ENCODE measurements at places on chromosomes 11 and 22.
A peak's percentile ranks its signal among the peaks of the same experiment; 100 is the strongest.

DNA sequence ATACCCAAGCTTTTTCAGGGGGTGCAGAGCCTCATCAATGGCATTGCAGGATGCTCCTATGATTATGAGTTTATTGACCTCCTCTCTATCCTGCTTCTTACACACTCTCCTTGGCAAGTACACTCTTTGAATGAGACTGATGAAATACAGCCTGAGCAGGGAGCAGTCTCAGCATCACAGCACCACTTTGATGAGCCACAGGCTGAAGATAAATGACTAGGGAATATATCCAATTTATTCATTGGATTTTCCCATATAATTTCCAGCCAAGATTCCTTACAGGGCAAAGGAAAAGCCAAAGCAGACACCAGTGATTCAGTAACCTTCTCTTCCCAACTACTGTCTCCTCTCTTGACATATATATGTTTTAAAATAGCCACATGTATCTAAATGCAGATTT, 79.2 kb downstream of the CASP12 start:
- no peak for ATAC-seq

DNA sequence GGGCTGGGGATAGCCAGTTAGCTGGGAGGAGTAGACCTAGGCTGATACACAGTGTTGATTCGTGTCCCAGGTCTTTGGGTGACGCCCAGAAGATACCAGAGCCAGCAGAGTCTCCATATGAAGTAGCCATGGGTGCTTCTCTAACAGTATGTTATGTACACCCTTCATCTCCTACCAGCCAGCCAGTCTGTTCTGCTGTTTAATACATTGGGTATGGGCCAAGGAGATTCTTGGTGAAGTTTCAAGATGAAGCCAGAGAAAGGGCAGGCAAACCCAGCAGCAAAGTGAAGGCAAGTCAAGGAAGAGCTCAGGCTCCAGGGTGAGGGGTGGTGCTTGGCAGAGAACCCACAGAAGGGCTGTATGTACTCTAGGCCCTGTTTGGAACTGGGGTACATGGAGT, 56.4 kb downstream of the PPFIBP2 start:
- ATAC-seq = no peak

DNA sequence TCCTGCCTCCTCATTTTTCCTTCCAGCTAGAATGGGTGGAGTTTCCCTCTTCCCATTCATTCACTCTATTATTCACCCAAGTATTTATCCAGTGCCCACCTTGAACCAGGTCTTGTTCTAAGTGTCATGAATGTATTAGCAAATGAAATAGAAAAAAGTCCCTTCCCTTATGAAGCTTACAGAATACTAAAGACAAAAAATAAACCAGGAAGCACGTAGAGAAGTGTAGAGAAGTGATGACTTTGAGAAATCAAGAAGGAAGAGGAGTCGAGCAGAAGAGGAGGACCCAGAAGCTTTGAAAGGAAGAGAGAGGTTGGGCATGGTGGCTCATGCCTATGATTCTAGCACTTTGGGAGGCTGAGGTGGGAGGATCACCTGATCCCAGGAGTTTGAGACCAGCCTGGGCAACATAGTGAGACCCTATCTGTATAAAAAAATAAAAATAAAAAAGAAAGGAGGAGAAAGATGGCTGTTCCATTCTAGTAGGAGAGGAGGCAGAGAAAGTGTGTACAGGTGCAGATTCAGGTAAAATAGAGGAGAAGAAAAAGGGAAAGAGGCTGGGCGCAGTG, 17.1 kb upstream of the SYVN1 start:
- ATAC-seq = no peak

GRCh38 chr11:13256216-13256615, 21.4 kb upstream of the BMAL1 start:
- ATAC-seq = no peak

GRCh38 chr11:1852271-1852876, 510 bp upstream of the LSP1 start:
- ATAC-seq = no peak

DNA sequence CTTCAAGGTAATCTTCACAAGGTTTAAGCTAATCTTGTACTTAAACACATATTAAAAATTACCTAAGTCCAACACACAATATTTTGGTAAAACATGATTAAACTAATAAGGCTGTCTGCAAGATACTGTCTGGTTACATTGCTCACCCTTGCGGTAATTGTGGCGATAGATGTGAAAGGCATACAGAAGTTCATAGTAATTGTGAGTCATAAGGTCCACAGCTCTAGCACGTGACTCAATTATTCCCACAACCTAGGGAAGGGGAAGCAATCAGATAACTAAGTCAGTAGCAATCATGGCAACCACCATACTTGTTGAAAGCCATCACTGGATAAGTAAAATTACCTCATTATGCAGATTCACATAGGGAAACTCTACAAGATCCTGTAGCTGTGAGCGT, 30.5 kb upstream of the FNBP4 start:
- ATAC-seq = peak; percentile 31

- ATAC-seq = no peak
These were observed 549.1 kb downstream of the INSC start for GRCh38 chr11:15663777-15664218.

GRCh38 chr11:130118636-130119387, 40.8 kb upstream of the ST14 start:
- ATAC-seq = peak; percentile 86

GRCh38 chr11:14422052-14422813, 63.2 kb upstream of the RRAS2 start:
- no peak for ATAC-seq

DNA sequence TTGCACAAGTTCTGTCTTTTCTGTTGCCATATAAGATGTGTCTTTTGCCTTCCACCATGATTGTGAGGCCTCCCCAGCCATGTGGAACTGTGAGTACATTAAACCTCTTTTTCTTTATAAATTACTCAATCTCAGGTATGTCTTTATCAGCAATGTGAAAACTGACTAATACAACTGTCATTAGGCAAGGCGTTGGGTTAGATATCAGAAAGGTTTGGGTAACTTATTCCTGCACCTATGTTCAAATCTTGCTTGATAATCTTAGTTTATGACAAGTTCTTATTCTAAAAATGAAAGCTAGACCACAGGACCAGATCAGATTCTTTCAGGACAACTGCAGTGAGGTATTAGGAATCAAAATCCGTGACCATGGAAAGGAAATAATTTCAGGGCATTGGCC, 160.6 kb upstream of the BDNF start:
- no peak for ATAC-seq

DNA sequence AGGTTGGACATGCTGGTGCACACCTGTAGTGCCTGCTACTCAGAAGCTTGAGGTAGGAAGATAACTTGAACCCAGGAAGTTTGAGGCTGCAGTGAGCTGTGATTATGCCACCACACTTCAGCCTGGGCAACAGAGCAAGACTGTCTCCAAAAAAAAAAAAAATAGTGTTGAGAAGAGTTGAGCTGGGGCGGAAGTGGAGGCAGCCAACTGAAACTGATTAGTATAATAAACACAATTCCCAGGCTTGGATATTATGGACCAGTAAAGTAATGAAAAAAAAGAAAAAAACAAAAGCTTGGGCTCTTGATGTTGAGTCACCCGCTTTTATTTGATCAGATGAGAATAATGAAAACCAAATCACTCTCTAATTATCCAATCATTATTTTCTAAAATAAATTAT, 21.0 kb downstream of the LDLRAD3 start:
- no peak for ATAC-seq

DNA sequence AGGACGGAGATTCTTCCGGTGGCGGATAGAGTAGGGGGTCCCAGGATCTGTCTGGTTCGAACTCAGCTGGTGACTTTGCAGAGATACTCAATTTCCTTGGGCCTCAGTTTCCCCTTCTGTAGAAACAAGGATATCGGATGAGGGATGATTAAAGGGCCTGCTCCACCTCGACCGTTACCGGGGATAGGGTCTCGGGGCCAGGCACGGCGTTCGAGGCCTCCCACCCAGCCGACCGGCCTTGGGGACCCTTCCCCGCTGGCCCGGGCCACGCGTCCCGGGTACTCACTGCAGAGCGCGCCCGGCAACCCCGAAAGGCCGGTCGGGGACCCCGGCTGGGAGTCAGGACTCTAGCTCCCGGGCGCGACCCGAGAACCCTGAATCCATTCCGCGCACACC, 321 bp downstream of the RHBDD3 start:
- ATAC-seq = peak; percentile 70

GRCh38 chr11:47861728-47862127, 13.6 kb upstream of the NUP160 start:
- ATAC-seq = peak; percentile 63

GRCh38 chr22:39405346-39406085, 5.9 kb downstream of the TAB1 start:
- ATAC-seq = no peak

DNA sequence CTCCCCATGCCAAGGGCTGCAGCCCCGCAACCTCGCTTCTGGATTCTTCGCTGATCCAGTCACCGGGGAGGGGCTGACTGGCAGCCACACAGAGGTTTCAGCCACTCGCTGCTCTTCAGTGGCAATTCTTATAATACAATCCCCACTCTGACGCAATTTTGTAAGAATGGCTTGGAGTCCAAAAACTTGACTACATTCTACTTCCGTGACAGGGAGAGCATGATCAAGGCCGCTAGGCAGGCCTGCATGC, 14.9 kb downstream of the PPM1F start:
- no peak for ATAC-seq

DNA sequence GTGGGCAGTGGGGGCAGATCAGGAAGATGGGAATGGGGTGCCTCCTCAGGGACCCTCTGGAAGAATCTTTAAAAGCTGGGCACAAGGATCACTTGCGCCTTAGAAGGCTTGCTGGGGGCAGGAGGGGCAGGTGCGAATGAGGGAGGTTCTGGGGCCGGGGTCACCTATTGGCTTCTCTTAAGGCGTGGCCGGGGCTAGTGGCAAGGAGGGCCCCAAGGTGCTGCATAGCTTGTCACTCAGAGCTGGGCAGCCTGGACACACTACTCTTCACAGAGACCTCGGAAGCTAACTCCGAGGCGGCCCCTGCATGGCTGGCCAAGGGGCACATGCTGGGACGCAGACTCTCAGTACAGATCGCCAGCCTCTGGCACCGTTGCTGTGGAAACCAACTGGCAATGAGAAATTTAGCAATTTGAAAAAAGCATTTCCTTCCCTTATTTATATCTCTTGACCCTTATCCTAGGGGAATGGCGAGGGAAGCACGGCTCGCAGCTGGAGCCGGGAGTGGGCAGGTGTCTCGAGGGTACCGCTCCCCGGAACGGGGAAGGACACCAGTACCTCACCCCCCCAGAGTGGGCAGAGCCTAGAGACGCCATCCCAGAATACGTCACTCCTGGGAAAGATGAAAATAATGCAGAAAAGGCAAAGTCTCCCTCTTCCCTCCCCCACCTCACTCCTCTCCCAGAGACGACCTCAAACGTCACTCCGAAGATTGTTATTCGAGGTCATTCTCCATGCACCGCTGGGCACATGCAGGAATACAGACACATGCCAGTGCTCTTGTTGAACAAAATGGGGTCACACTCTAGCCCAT, 188.1 kb downstream of the CTTN start:
- ATAC-seq = no peak

- ATAC-seq = no peak
These were observed 39.4 kb downstream of the ZBTB16 start for GRCh38 chr11:114098927-114099326.

DNA sequence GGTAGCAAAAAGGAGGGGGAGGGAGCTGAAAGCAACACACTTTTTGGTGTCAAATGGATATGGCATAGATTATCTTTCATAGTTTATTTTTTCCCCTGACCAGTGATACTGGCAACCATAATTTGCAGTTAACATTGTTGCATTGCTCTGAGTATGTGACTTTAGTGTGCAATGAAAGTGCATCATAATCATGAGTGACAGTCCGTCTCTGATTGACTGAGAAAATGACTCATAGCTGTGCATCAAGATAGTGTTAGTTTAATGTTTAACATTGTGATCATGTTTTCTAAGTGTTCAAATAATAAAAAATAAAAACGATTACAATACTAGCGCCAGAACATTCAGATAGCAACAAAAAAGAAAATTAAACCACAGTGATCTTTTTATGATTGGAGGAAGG, 952.4 kb upstream of the TENM4 start:
- ATAC-seq = no peak

DNA sequence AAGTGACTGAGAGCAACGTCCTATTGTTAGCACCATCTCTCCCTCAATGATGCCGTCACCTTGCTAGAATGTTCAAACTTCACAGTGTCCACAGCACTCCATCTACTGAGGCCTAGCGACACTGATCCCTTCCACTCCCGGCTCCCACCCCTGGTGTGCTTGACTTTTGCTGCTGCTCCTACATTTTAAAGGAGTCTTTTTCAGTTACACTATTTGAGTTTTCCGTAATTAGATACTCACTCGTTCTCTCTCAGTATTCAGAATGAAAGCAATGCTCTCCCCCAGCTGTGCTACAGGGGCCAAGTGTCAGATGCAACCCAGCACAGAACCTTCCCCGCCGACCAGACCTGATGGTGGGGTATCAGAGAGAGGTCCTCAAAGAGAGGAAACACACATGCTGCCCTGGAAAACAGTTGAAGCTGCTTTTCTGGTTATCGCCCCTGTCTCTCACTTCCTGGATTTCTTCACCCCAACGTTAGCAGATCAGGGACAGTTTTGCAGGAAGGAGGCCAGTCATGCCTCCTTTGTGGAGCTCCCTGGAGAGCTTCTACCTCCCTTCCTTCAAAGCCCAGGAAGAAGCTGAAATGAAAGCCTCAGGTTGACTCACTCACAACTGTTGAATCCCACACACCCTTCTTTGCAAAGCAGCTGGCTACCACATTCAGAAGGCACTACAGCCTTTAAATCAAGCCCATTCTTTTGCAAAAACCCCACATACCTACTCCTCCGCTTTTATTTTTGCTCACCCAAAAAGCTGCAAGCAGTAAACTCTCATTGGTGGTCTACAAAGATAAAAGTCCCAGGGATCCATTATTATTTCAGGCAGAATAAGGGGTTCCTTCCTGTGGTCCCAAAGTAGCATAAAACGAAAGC, 23.5 kb downstream of the LARGE1 start:
- ATAC-seq = peak; percentile 76

- no peak for ATAC-seq
These were observed 431.8 kb downstream of the ETS1 start for GRCh38 chr11:128155590-128155989.

DNA sequence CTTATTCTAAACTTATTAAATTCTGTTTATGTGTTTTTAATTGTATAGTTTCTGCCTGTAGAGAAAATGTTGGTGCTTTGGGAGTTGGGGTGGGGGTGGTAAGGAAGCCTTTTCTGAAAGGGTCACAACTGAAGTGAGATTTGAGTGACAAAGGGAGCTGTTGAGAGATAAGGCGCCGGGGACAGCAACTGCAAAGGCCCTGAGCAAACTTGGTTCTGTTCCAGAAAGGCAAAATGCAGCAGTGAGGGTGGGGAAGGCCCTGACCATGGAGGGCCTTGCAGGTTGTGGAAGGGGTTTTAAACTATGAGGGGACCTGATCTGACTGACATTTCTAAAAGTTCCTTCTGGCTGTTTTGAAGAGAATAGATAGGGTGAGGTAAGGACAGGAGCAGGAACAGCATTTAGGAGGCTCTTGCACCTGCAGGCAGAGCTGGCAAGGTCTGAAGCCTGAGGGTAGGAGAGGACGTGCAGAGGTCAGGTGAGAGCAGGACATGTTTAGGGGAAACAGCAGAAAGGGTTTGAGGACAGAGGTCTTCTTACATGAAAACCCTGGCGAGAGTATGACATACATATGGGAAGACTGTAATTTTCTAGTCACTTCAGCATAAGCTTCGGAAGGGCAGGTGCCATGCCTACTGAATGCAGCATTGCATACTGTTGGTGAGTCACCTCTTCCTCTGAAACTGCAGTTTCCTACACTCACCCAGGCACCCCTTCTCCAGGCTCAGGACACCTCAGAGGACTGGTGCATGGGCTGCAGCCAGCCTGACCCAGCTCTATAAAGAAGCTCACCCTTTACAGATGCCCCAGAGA, 190.7 kb downstream of the SNX19 start:
- ATAC-seq = peak; percentile 31
